ENCODE measurements at places on chromosomes 1 and 21. TPM values are rescaled to one million over a fixed set of nuclear protein-coding genes. Genes with fewer than 3 reads are reported as not detected.

- no peak for DNase-seq
Measured at GRCh38 chr1:8754247-8754650, 63.2 kb downstream of the RERE start.

TENT5C gene
- 0.11 TPM for polyA plus RNA-seq

- DNase-seq = peak; percentile 61
Measured at GRCh38 chr1:206535853-206536188, 28.5 kb downstream of the RASSF5 start.

DNA sequence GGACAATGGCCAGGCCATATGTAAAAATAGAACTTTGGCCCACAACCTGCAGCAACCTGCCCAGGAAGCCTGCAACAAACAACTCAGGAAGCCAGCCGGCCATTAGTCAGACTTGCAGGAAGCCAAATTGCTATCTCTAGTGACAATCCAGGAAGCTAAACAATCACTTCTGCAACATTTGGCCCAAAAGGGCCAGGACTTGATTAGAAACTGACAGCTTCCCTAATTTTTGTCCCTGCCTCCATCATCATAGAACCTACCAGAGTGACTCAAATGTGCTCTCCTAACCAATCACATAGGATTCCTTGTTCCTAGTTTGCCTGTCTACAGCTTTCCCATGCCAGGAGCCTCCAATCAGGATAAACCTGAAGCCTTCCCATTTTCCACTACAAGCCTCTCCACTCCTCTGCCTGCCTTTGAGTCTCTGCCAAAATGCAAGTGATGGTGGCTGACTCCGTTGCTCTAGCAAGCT is 639.3 kb downstream of the PTPRU start:
- DNase-seq = peak; percentile 38

GRCh38 chr1:86739648-86740509 is 35.5 kb downstream of the SH3GLB1 start:
- no peak for DNase-seq

IFI44L gene
- polyA plus RNA-seq = 0.14 TPM

DNA sequence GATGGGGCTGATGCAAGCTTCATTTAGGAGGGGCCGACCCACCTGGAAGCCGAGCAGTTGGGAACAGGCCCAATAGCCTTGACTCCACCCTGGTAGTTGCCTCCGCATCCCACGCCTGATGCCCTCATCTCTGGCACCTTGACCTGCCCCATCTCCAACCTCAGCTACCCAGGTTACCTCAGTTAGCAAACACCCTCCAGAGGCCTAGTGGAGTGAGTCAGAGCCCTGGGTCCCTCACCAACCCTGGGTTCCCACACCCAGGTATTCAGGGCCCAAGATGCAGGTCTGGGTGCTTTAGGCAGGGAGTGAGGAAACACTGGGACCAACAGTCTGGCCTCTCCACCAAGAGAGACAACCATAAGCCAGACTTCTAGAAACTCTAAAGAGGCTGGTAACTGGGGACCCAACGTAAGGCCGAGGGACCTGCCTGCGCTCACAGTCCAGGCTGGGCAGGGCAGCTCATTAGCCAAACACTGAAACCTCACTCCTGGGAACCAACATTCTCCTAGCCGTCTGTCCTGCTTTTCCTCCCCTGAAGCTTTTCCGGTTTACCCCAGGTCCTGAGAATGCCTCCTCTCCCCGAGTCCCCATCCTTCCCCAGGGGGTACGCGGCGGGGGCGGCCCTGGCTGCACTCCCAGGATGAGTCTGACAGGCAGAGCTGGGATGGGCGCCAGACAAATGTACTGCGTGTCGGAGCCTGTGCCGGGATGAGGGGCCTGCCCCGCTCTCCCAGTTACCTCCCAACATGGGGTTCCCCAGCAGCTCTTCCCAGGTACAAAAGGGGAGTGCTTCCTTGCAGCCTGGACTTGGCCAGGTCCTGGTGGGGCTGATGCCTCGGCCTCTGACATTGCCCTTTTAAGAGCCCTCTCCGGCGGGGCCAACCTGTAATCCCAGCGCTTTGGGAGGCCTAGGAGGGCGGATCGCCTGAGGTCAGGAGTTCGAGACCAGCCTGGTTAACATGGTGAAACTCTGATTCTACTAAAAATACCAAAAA is 8.9 kb upstream of the CELSR2 start:
- peak; percentile 97 for DNase-seq

- no peak for DNase-seq
Measured at GRCh38 chr1:156203331-156203730, 9.4 kb downstream of the SLC25A44 start.

GCSAML gene
- not detected for polyA plus RNA-seq

UTS2 gene
- not detected for polyA plus RNA-seq

- no peak for DNase-seq
Measured at GRCh38 chr1:39524171-39524570, 32.7 kb downstream of the BMP8A start.

GRCh38 chr1:183883623-183884022 is 78.7 kb downstream of the RGL1 start:
- DNase-seq = no peak

- no peak for DNase-seq
Measured at GRCh38 chr1:4379451-4380175, 274.8 kb upstream of the AJAP1 start.

LRRC53 gene
- not detected for polyA plus RNA-seq

GRCh38 chr1:228209657-228210056 is 1.8 kb downstream of the OBSCN start:
- no peak for DNase-seq

CNIH3 gene
- polyA plus RNA-seq = 6.4 TPM

GRCh38 chr1:172561252-172561651 is 28.3 kb downstream of the SUCO start:
- no peak for DNase-seq

GRCh38 chr21:38436341-38436740 is 61.9 kb downstream of the ERG start:
- DNase-seq = no peak

DNA sequence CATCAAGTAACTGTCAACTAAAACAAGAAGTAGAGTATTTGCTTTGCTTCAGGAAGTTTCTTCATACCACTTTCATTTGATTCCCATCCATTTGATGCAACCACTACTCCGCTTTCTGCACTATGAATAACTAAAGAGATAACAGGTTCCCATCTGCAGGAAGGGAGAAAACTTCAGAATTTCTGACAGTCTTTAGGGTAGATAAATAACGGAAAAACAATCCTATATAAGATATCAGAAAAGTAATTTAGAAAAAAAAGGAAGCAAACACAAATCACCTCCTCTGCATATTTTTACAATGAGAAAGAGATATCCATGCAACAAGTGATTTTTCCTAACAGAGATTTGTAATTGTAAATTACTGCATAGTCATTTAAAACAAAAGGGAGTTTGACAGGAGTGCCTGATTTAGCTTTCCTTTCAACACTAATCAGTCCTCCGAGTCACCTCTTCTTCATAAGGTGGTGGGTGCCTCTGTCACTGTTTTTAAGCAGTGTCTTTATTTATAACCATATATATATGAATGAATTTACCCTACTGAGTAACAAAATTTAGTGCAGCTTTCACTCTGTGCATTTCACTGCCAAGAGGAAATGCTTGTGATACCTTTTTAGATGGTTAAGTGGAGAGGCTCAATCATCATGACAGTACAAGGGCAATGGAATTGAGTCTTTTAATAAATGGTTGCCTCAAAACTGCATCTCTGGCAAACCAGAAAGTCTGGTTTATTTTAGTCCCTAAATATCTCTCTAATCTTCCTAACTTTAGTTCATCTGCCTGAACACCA is 1920.4 kb downstream of the MRPL39 start:
- DNase-seq = no peak

PLA2G2C gene
- not detected for polyA plus RNA-seq

DNA sequence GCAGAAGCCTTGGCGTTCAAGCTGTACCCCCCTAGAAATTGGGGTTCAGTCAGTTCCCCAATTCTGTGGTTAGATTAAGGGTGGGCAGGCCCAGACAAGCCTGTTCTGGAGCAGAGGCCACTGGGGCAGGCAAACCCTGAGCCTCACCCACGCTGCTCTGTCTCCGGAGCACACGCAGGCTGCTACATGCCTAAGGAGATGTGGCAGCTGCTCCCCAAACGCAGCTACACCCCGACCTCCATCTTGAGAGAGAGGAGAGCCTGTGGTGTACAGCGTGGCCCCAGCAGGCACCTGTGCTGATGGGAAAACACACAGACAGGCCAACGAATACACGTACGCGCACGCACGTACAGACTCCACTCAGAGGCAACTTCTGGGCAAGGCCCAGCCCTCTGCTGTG is 33.9 kb upstream of the GRHL3 start:
- DNase-seq = peak; percentile 86

DNA sequence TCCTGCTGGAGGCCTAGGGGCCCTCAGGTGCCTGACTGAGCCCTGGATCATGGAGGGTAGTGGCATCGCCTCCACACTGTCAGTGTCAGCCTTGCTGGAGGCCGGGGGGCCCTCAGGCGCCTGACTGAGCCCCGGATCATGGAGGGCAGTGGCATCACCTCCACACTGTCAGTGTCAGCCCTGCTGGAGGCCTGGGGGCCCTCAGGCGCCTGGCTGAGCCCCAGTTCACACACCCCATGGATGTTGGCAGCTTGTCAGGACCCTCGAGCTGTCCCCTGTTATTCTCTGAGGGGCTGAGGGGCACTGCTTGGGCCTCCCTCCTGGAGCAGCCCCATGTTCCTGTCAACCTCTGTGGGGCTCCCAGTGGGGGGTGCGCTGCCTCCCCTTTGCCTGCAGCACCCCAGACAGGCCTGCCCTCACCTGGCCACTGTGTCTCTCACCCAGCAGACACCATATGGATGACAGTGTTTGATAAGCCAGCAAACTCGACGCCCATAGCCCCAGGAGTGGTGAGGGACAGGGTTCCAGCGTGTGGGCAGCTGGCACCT is 197.6 kb downstream of the LIPI start:
- no peak for DNase-seq

GRCh38 chr1:24418898-24419628 is 3.5 kb downstream of the NIPAL3 start:
- DNase-seq = peak; percentile 79

LUZP1 gene
- polyA plus RNA-seq = 30.1 TPM

DNA sequence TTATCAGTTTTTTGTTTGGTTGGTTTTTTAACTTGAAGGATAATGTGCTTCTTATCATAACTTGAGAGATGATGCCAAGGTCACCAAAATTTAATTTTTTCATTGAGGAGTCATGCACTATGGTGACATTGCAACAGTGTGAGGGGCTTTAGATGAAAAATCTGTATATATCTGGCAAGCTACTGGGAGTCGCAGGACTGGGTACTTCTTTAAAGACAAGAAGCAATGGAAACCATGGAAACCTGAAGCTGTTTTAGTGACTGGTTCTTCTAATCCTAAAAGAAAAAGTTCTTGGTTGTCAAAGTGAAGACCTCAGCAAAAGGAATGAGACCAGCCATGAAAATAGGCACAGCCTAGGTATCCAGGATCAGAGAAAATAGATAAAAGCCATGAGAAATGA is 31.1 kb downstream of the ZC3H11B start:
- DNase-seq = no peak

AADACL4 gene
- polyA plus RNA-seq = not detected

DNA sequence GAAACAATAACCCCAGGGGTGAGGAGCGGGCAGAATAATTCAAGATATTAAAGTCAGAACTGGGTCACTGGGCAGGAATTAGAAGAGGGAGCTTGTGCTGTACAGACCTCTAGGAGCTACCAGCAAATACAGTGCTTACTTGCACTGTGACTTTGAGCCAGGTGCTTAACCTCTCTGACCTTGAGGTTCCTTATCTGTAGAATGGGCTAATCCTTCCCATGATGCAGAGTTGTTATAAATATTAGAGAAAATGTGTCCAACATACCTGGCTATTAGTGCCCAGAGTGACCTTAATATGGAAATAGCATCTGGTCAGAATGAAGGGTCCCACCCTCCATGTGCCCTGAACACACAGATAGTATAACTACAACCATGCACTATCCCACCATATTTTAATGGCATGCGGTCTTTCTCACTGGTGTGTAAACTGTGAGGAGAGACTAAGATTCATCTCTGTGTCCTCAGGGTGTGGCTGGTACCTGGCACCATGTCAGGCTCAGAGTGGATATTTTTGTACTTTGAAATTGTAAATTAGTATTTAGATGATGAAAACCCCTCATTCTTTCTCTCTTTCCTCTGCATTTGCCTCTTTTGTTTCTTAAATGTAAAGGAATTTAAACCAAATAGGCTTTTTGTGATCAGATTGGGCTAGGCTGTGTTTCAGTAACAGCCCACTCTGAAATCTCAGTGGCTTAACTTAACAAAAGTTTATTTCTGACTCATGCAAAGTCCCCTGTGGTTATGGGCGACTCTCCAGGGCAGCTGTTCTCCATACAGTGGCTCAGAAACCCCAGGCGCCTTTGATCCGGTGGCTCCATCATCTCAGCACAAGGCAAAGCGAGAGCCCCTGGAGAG is 60.0 kb upstream of the ROR1 start:
- DNase-seq = peak; percentile 75

GSTM3 gene
- 5.4 TPM for polyA plus RNA-seq

CA6 gene
- polyA plus RNA-seq = 0.08 TPM

GRCh38 chr1:183898001-183898396 is 93.1 kb downstream of the RGL1 start:
- no peak for DNase-seq

GRCh38 chr1:20071416-20071815 is 1.4 kb downstream of the PLA2G5 start:
- DNase-seq = no peak

GRCh38 chr1:228955691-228956090 is 220.4 kb downstream of the RHOU start:
- no peak for DNase-seq

GRCh38 chr1:239914751-239915231 is 176.9 kb upstream of the FMN2 start:
- peak; percentile 6 for DNase-seq

TCHHL1 gene
- not detected for polyA plus RNA-seq

DNA sequence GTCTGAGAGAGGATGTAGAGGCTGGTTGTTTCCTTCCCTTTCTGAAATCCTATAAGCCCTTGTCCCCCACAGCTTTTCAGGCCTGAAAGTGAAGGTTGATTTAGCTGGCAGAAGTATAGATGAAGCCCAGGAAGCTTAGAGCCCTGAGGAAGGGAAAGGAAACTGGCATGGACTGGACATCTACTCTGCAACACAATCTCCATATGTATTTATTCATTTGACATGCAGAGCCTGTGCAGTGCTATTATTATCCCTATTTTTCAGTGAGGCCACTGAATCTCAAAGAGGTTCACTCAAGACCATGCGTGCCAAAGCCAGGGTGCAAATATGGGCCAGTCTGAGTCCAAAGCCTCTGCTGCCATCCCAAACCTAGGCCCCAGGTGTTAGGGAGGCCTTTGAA is 78.5 kb upstream of the KCND3 start:
- DNase-seq = no peak

- no peak for DNase-seq
Measured at GRCh38 chr1:180291004-180291403, 60.9 kb downstream of the LHX4 start.

DNA sequence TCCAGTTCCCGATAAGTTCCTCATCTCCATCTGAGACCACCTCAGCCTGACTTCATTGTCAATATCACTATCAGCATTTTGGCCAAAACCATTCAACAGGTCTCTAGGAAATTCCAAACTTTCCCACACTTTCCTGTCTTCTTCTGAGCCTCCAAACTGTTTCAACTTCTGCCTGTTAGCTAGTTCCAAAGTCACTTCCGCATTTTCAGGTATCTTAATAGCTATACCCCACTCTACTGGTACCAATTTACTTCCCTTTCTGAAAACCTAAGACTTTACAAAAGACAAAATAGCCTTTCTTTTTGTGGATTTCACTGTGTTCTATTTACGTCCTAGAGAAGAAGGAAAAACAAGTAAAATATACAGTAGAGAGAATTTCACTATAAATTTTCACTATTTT is 147.0 kb upstream of the FMN2 start:
- no peak for DNase-seq

- DNase-seq = peak; percentile 16
Measured at GRCh38 chr1:70211541-70211940, 6.2 kb upstream of the LRRC40 start.
